ENCODE measurements at places on chromosomes 11 and 22. TPM values are rescaled to one million over a fixed set of nuclear protein-coding genes. Genes with fewer than 3 reads are reported as not detected.

FGF19 gene
- total RNA-seq: 3.5 TPM

DDIAS gene
- total RNA-seq: 4.4 TPM

NUMA1 gene
- total RNA-seq: 183 TPM

PATE1 gene
- not detected for total RNA-seq

SCUBE1 gene
- total RNA-seq: 42.8 TPM

NCAM1 gene
- total RNA-seq: 21.7 TPM

XBP1 gene
- 127 TPM for total RNA-seq

C11orf91 gene
- not detected for total RNA-seq

OLFML1 gene
- total RNA-seq: 0.83 TPM

SYT13 gene
- total RNA-seq: 17.4 TPM

ADORA2A gene
- 7.2 TPM for total RNA-seq

TCN1 gene
- 19.3 TPM for total RNA-seq

UBE2L3 gene
- total RNA-seq: 60.8 TPM

TRABD gene
- total RNA-seq: 33.8 TPM

TRIOBP gene
- 47.0 TPM for total RNA-seq

KIAA0930 gene
- 68.0 TPM for total RNA-seq

DSCAML1 gene
- 5.8 TPM for total RNA-seq

OR52A1 gene
- total RNA-seq: not detected

TEAD1 gene
- 91.8 TPM for total RNA-seq

PSMA1 gene
- 126 TPM for total RNA-seq

OR5P2 gene
- 0.26 TPM for total RNA-seq

APOBEC3F gene
- 14.9 TPM for total RNA-seq

MUC5AC gene
- total RNA-seq: 1.4 TPM

C11orf65 gene
- 0.70 TPM for total RNA-seq

INPP5J gene
- 8.7 TPM for total RNA-seq

GNG3 gene
- total RNA-seq: 4.7 TPM

GUCY1A2 gene
- total RNA-seq: 13.2 TPM

TECTA gene
- 0.86 TPM for total RNA-seq

TLCD5 gene
- 3.3 TPM for total RNA-seq

APOA5 gene
- total RNA-seq: not detected

MAJIN gene
- total RNA-seq: not detected

PACSIN3 gene
- total RNA-seq: 52.5 TPM

SLC35E4 gene
- 2.4 TPM for total RNA-seq

RBM14 gene
- 128 TPM for total RNA-seq

KCNJ11 gene
- 18.6 TPM for total RNA-seq

F2 gene
- 12.1 TPM for total RNA-seq

OR52N4 gene
- not detected for total RNA-seq

HBB gene
- not detected for total RNA-seq

SIK2 gene
- total RNA-seq: 28.0 TPM

TMEM135 gene
- total RNA-seq: 33.9 TPM

IGLL1 gene
- total RNA-seq: not detected

RBMXL2 gene
- total RNA-seq: not detected

GGT5 gene
- total RNA-seq: 0.14 TPM

SHANK2 gene
- total RNA-seq: 49.4 TPM

OR2D2 gene
- total RNA-seq: 0.27 TPM

FOLR2 gene
- not detected for total RNA-seq

CD6 gene
- 0.70 TPM for total RNA-seq

TEX54 gene
- not detected for total RNA-seq

ABCG4 gene
- total RNA-seq: 1.3 TPM

FOLH1 gene
- total RNA-seq: 2.9 TPM

LRRC51 gene
- 7.9 TPM for total RNA-seq

Data from type B pancreatic cell (in vitro differentiated cells).